ENCODE measurements at places on chromosomes 6 and 20.

- DNase-seq: no peak
These were observed 103.4 kb upstream of the MLN start for GRCh38 chr6:33907227-33907626.

DNA sequence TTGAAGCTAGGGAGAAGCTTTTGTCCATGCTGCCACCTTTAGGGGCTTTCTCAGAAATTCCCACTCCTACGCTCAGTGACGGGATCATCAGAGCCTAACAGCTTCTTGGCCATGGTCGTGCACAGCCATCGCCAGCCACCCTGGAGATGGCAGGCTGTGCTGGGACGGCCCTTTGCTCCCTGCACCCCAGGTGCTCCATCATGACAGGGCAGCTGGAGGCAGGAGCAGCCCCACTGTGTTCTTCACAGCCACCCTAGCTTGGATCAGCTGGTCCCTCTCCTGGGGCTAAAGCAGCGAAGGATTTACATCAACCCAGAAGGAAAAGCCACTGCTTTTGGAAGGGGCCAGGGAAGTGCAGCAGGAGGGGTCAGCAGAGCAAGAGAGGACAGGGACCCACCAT, 235.9 kb downstream of the LY86 start:
- DNase-seq: no peak

GRCh38 chr20:62818592-62819493, 2.0 kb downstream of the COL9A3 start:
- DNase-seq: peak; percentile 78

- no peak for DNase-seq
These were observed 11.4 kb downstream of the SLC35F1 start for GRCh38 chr6:117918454-117918853.

DNA sequence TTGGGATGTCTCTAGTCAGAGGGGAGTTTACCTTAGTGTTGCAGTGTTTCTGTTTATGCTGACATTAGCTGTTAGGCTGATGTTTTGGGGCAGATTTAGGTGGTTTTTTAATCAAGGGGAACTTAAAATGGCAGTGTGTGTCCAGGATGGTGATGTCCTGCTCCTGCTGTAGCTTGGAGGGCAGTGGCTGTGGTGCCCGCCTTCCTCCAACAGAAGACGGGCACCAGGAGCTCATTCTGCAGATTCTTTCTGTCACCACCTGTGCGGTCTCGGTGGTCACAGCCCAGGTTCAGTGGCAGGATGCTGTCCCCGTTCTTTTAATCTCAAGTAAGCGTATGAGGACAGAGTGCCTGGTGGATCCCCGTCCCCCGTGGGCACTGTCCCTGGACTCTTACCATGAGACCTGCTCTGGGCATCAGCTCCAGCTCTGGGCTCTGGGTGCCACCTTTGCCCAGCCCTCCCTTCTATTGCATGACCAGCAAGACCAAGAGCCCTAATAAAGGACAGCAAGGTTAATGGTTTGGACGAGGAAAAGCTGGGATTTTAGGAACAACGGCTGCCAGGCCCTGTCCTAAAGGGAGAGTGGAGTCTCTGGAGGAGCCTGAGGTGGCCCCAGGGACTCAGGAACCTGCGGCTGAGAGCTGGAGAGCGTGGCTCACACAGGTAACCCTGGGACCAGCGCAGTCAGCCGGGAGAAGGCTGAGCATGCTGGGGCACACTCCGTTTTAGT, 217.3 kb downstream of the ERMARD start:
- DNase-seq: no peak

GRCh38 chr6:120108061-120108795, 758.7 kb upstream of the MAN1A1 start:
- no peak for DNase-seq

DNA sequence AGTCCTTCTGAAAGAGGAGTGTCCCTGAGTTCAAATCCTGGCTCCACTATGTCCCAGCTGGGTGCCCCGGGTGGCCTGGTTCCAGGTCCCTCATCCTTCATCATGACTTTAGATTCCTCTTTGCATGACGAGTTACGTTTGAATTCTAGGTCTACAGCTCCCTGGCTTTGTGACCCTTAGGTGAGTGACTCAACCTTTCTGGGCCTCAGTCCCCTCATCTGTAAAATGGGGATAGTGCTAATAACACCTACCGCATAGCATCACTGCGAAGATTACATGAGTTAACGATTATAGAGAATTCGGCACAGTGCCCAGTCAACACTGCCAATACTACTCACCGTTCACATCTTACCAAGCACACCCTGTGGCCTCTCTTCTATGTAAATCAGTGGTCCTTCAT, 39.4 kb downstream of the RSPO4 start:
- DNase-seq: no peak

DNA sequence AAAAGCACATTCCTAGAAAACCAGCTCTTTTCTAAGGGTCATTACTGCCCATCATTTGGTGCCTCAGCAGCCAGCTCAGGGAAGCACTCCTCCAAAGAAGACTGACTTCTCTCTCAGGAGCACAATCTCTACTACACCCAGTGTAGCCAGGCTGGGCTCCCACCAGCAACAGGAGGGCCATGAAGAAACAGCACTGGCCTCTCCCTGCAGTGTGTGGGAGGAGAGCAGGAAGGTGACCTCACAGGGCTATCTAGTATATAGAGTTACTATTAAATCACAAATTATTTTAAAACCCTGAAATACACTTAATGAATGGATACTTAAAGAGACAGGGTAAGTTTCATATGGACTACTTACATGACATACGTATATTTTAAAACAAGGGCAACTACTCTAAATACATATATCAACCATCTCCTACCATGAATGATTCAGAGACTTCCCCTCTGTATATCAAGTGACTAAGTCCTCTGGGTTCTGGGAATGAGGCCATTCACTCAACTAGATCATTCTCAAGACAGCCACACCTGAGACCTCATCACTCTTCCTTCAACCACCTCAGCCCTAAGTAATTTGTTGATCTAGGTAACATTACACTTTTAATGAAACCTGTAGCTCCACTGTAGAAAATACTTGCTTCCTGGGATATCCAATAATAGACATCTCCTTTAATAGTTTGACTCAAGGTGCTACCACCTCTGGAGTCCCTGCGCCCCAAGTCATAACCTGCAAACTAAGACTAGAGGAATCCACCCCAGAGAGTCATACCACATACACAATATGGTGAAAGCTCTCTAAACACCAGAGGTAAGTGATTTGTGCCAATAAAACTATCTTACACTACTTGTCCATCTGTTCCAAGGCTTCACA, 25.2 kb downstream of the TBX18 start:
- no peak for DNase-seq
